Activated CD4-positive, alpha-beta memory T cell treated with anti-CD3 and anti-CD28 coated beads, Interleukin-2, amount 10 ng/mL, durations not matched to agents 7 days and 5 days (primary cell): ENCODE measurements at places on chromosomes 16 and 17. TPM values are rescaled to one million over a fixed set of nuclear protein-coding genes. Genes with fewer than 3 reads are reported as not detected.

RSKR gene
- total RNA-seq: 15.5 TPM

- H3K4me1 ChIP-seq: no peaks in the 10 kb centered on the region
- no peaks in the 10 kb centered on the region for H3K36me3 ChIP-seq
- no peaks in the 10 kb centered on the region for H3K27me3 ChIP-seq
- no peak overlapping the region for H3K27ac ChIP-seq
- no peak overlapping the region for H3K4me3 ChIP-seq
Observed at GRCh38 chr16:85319208-85319983, 207.1 kb upstream of the CIBAR2 start.

DNA sequence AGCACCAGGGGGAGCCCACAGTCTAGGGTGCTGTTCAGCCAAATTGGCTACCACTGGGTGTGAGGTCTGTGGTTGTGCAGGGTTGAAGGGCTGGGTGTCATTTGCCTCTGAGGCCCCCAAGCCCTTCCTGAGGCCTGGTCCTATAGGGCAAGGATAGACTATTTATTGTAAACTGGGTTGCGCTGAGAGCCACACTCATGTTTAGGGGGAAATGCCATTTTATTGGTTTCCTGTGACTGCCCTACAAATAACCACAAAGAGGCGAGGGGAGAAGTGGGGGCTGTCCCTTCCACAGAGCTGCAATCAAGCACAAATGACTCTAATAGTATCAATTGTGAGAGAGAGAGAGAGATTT lies 3.6 kb upstream of the ZCCHC14 start:
- no peak overlapping the region for H3K27ac ChIP-seq
- DNase-seq: peak; percentile 19
- H3K4me1 ChIP-seq: peaks cover 21% of the 10 kb centered on the region
- no peak overlapping the region for H3K4me3 ChIP-seq

KRTAP4-3 gene
- total RNA-seq: not detected

DNA sequence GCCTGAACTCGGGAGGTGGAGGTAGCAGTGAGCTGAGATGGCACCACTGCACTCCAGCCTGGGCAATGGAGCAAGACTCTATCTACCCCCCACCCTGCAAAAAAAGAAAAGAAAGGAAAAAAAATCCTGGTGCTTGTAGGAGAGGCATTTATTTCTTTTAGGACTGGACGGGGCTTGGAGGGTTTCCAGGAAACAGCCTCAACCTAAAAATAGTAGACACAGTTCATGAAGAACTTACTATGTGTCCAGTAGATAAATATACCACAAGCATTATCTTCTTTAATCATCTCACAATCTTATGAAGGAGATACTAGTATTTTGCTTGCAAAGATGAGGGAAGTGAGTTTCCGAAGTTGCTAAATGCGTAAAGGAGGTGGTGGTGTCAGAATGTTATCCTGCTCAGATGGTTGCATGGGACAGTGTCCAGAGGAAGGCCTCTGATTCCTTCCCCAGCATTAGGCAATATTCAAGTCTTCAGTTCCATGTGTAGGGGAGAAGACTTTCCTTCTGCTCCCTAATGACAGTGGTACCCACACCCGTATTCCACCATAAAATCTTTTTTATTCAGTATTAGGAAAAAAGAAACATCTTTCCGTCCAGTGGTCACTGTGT lies 263.2 kb downstream of the WWOX start:
- H3K36me3 ChIP-seq: no peaks in the 10 kb centered on the region
- H3K27ac ChIP-seq: no peak overlapping the region
- no peak for DNase-seq
- no peaks in the 10 kb centered on the region for H3K27me3 ChIP-seq
- H3K4me3 ChIP-seq: no peak overlapping the region

KCNAB3 gene
- 7.7 TPM for total RNA-seq

TBKBP1 gene
- total RNA-seq: 7.0 TPM

DECR2 gene
- total RNA-seq: 3.3 TPM

UBALD1 gene
- 19.3 TPM for total RNA-seq

- peaks cover 43% of the 10 kb centered on the region for H3K4me1 ChIP-seq
- H3K36me3 ChIP-seq: peaks cover 9% of the 10 kb centered on the region
- H3K4me3 ChIP-seq: peak overlapping the region; percentile 44
Observed at GRCh38 chr17:50511058-50511457, 2.8 kb downstream of the MYCBPAP start.

- H3K36me3 ChIP-seq: no peaks in the 10 kb centered on the region
- H3K4me3 ChIP-seq: no peak overlapping the region
- peaks cover 16% of the 10 kb centered on the region for H3K27me3 ChIP-seq
- no peak for DNase-seq
- H3K4me1 ChIP-seq: no peaks in the 10 kb centered on the region
- H3K27ac ChIP-seq: no peak overlapping the region
Observed at GRCh38 chr17:5745111-5745813, 161.0 kb upstream of the NLRP1 start.

DNA sequence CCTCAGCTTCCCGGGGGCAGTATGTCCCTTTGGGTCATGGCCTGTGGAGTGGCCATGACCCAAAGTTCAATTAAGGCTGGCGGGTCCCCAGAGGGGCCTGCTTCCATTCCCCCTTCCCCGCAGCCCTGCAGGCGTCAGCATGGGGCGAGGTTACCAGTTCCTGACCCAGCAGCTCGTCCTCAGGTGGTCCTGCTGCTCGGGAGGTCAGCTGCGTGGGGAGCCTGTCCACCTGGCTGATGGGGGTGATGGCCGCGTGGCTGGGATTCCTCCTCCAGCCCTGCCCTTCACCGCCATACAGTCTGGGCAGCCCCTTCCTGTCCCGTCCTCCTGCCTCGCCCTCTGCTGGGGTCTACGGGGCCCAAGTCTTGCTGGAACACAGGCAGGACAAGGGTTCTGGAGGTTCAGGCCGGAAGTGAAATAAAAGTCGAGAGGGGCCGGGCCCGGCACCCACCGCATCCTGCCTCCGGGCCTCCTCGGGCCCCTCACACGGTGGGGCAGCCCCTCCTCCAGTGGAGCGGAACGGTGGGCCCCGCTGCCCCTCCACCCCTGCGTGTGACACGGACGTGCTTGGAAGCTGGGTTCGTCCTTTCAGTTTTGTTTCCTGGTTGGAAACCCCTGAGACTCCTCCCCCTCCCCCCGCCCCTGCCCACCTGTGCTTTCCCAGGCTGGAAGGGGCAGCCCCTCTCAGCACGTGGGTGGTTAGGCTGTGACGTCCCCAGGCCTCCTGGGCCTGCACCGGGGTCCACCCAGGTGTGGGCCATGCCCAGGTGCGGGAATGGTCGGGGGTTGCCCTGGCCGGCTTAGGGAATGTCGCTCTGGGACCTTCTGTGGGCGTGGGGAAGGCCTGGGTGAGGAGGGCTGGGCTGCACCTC lies 6.8 kb downstream of the UBALD2 start:
- peak overlapping the region; percentile 73 for H3K4me3 ChIP-seq
- H3K27ac ChIP-seq: peak overlapping the region; percentile 93
- no peaks in the 10 kb centered on the region for H3K27me3 ChIP-seq
